ENCODE measurements at places on chromosomes 7 and 10. TPM values are rescaled to one million over a fixed set of nuclear protein-coding genes. Genes with fewer than 3 reads are reported as not detected.

The ADAM12 gene
- 5.5 TPM for total RNA-seq

GRCh38 chr10:116752563-116752962 lies 10.2 kb upstream of the HSPA12A start:
- no peak overlapping the region for H3K27ac ChIP-seq
- no peak overlapping the region for H3K4me3 ChIP-seq
- DNase-seq, result no peak
- no peaks in the 10 kb centered on the region for H3K27me3 ChIP-seq

DNA sequence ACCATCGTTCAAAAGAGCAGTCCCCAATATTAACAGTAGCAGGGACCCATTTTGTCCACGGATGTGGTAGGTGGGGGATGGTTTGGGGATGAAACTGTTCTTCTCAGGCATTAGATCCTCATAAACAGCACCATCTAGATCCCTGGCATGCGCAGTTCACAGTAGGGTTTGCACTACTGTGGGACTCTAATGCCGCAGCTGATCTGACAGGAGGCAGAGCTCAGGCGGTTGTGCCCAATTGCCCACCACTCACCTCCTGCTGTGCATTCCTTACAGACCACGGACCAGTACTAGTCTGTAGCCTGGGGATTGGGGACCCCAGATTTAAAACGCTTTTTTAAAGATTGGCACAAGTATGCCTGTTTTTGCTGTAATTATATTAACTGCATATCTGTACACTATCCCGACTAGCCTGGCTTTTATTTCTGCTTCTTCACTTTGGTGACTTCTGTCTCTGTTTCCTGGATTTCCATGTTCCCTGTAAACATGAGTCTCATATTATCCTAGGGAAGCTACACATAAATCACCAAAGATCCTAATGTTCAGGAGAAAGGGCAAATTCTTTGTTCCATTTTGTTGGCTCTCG lies 163.3 kb upstream of the AKR1E2 start:
- H3K27ac ChIP-seq, result peak overlapping the region; percentile 28
- no peak overlapping the region for H3K4me3 ChIP-seq
- no peak for DNase-seq

The SEMA3A gene
- total RNA-seq, result 5.7 TPM

GRCh38 chr7:20559883-20560282 lies 55.6 kb upstream of the ABCB5 start:
- no peak overlapping the region for H3K4me3 ChIP-seq
- no peak for DNase-seq
- no peak overlapping the region for H3K27ac ChIP-seq
- no peaks in the 10 kb centered on the region for H3K27me3 ChIP-seq

DNA sequence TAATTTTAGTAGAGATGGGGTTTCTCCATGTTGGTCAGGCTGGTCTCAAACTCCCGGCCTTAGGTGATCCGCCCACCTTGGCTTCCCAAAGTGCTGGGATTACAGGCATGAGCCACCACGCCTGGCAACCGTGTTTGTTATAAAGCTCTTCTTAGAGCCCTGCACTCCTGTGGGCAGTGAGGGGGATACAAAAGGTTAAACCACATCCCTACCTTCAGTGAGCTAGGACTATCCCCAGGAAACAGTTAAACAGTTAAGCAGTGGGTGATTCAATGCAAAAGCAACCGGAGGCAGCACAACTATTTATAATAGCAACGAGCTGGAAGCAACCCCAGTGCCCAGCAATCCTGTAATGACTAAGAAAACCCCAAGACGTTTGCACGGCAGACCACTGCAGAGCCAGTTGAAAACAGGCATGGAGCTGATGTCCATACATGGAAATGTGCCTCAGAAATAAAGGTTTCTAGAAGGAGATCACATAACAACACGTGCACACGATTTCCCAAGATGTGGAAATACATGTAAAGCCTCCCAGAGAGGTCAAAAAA lies 107.2 kb upstream of the LYZL2 start:
- H3K27ac ChIP-seq, result no peak overlapping the region
- H3K4me1 ChIP-seq, result peaks cover 3% of the 10 kb centered on the region
- H3K4me3 ChIP-seq, result no peak overlapping the region
- H3K36me3 ChIP-seq, result no peaks in the 10 kb centered on the region
- H3K27me3 ChIP-seq, result no peaks in the 10 kb centered on the region

Data from aorta (tissue), 5 donors.